ENCODE measurements at places on chromosomes 12 and 14. TPM values are rescaled to one million over a fixed set of nuclear protein-coding genes. Genes with fewer than 3 reads are reported as not detected.

ARHGEF40 gene
- 124 TPM for total RNA-seq

- no peak for DNase-seq
Observed at GRCh38 chr12:74539261-74539660, 1.6 kb downstream of the ATXN7L3B start.

GRCh38 chr12:117408161-117408791 lies 46.9 kb upstream of the NOS1 start:
- DNase-seq = peak; percentile 75

GRCh38 chr12:121096199-121096798 lies 36.4 kb upstream of the P2RX7 start:
- DNase-seq = no peak

All from mucosa of gallbladder (tissue), 1 donor.